Stimulated activated CD4-positive, alpha-beta T cell treated with anti-CD3 and anti-CD28 coated beads, Interleukin-1b, Interleukin-23, amount 100 ng/mL, for 1 hour (primary cell): ENCODE measurements at places on chromosomes 7 and 10.

DNA sequence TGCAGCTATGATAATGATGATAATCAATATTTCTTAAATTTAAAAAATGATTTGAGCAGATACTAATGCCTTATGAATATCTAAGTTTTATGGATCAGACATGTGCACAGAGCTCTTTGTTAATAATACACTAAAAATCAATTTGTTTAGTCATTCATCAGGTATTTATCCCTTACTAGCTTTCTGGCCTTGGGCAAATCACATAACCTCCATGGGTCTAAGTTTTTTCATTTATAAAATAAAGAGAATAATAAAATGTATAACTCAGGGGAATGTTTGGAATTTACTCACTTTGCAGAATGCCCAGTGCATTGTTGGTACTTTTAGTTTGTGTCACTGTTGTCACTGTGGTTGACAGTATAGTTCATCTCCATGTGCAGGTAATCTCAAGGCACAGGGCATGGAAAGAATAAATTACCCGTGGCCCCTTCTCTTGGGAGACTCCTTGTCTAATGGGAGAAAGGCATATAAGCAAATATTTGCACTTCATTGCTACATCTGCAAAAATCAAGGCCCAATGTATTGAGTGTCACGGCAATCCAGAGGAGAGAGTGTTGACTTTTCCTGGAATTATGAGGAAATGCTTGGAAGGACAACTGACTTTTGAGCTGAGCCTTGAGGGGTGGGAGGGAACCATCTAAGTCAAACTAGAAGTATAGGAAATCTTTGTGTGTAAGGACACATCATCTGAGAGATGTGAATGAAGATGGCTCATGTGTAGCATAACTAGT lies 64.7 kb upstream of the CTTNBP2 start:
- no peak for DNase-seq

GRCh38 chr7:6705959-6706665 lies 635 bp downstream of the ZNF12 start:
- DNase-seq, result no peak

- DNase-seq, result no peak
Observed at GRCh38 chr7:50610521-50611277, 45.5 kb upstream of the DDC start.

- no peak for DNase-seq
Observed at GRCh38 chr10:18797286-18797685, 138.1 kb downstream of the ARL5B start.

DNA sequence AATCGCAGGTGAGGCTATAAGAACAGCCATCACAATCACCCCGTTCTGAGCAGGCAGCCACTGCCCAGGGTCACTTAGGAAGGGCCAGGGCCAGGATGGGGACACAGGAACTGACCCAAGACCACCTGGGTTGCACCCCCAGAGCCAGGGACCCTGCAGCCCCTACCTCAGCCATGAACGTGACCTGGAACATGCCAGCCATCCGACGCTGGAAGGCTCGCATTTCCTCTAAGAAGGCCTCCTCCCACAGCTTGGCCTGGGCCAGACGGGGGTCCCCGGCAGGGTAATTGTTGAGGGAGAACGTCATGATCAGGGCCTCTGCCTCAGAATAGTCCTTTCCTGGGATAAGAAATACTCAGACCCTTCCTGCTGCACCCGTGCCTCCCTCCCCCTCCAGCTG lies 5.0 kb downstream of the NPC1L1 start:
- DNase-seq, result no peak

DNA sequence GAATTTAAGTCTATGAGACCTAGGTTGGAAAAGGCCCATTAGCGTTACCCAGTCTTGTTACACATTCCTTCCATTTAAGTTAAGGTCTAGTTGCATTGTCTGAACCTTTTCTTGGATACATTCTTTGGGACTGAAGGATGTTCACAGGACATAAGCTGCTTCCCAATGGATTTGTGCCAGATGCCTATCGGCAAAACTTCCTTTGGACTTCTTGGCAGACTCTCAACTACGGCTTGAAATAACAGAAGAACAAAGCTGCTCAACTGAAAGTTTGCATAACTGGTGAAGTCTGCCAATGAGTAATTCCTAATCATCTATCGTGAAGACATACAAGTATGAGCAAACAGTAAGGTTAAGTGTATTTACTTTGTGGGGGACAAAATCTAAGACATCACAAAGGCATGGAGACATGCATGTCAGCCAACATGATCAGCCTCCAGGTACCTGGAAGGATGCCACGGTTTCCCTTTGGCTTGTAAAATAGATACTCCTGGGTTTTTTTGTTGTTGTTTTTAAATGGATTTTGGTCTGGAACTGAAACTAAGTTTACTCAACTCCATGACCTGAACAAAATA lies 35.4 kb downstream of the MALSU1 start:
- DNase-seq, result no peak

DNA sequence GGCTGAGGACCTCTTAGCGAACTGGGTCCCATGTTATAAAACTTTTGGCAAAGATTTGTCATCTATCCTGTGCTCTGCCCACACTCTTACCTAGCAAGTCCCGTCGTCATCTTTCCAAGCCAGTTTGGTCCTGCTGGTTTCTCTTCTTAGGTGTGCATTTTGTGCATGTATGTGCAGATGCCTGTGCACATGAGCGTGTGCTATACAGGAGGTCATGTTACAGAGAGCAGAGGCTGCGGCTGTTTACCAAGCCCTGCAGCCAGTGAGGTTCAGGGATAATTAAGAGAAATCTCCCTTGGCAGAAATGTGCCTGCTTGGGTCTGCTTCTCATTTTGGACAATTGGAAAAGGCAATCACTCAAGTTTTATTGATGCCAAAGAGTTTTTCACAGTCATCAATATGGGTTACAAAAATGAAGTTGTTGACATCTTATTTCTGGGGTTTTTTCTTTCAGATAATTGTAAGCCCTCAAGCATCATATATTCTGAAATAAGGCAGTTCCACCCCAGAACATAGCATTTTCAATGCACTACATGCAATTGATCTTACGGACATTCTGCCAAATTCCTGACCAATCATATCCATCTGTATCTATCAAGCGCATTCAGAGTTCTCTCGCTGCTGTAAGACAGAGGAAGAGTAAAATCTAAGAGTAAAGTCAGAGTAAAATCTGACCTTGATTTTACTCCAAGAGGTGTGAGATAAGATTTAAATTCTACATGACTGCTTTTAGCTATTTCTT lies 361.4 kb upstream of the ZNF32 start:
- no peak for DNase-seq

DNA sequence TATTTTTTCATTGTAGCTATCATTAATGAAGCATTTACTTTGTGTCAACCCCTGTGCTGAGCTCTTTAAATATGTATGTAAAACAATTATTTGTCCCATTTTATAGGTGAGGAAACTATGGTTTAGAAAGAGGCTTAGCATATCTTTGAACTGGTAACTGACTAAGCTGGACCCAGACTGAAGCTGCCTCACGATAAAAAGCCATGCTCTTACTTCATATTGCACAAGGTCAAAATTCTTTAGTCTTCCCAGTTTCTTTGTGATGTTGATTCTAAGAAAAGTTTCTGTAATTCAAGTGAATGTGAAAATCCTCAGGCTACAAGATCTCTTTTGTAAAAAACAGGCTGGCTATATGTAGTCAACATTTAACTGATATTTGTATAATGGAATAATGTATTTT lies 46.6 kb upstream of the SLC16A12 start:
- no peak for DNase-seq
